ENCODE measurements at places on chromosomes 12 and 14.

DNA sequence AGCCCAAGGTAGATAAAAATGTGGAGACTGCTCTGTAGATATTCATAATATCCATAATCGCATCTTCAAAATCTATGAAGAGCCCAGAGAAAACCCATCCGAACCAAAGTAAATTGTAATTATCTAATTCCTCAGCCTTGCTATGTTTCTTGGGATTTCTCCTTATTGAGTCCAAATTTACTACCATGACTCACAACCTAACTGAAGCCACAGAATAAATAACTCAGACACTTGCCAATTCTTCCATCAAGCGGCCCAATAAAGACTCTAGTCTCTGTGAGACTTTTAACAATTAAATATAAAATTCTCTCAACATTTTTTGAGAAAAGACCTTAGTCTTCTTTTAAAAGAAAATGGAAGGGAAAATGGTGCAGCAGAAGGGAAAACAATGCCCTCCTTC lies 409.8 kb downstream of the DAD1 start:
- no peak for DNase-seq

- DNase-seq: no peak
Observed at GRCh38 chr12:113933201-113933786, 32.8 kb downstream of the RBM19 start.

DNA sequence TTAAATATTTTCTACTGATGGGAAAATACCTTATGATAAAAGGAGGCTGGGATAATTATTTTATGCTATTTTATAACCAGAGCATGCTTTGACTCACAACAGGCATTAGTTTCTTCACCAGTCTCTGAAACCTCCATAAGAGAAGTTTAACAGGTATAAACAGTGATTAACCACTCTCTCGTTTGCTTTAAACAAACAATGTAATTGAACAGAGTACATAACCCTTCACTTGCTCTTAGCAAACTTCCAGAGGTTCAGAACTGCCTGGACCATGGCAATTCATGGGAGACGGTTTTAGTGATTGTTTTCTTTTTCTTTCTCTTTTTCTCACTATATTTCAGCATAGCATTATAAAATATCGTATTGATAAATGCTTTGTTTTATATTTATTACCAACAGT lies 35.3 kb downstream of the CFAP251 start:
- no peak for DNase-seq

DNA sequence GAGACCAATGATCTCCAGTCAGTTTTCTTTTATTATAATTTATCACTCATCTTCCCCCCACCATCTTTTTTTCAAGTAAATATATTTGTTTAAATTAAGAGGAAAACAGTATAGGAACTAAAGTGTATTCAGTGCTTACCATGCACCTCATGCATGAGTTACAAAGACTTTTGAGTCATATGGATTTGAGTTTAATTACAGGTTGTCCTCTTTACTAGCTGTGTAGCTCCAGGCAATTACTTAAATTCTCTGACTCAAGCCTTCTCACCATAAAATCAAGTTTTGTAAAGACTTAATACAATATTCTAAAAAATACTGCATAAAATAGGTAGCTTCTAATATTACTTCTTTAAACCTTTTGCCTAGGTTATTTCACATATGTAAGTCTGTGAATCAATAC lies 251.3 kb downstream of the SLC16A7 start:
- DNase-seq: no peak

- DNase-seq: no peak
Observed at GRCh38 chr14:74954232-74954946, 1.0 kb downstream of the PGF start.

GRCh38 chr12:979349-979748 lies 11.7 kb upstream of the ERC1 start:
- no peak for DNase-seq

DNA sequence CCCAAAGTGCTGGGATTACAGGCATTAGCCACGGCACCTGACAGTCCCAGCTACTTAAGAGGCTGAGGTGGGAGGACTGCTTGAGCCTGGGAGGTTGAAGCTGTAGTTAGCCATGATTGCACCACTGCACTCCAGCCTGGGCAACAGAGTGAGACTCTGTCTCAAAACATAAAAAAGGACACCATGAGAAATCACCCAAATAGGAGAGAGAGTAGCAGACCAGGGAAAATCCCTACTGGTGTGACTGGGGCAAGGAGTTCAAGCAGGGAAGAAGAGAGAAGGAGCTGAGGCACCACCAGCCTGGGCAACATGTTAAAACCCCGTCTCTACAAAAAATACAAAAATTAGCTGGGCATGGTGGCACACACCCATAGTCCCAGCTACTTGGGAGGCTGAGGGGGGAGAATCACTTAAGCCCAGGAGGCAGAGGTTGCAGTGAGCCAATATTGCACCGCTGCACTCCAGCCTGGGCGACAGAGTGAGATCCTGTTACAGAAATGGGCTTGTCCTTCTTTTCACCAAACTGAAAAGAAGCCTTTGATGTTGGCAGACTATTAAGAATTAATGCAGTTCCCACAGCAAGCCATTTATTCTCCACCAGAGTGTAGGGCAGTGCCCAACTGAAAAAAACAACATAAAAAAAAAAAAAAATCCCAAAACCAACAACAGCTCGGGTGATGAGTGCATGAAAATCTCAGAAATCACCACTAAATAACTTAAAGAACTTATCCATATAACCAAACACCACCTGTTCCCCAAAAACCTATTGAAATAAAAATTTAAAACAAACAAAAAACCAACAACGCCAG lies 4.5 kb upstream of the SRSF9 start:
- no peak for DNase-seq

GRCh38 chr12:25126746-25127145 lies 68.2 kb downstream of the DNAI7 start:
- DNase-seq: no peak

- DNase-seq: no peak
Observed at GRCh38 chr12:23831739-23832138, 117.7 kb downstream of the SOX5 start.

GRCh38 chr12:127060310-127060847 lies 1206.6 kb upstream of the TMEM132C start:
- DNase-seq: no peak

DNA sequence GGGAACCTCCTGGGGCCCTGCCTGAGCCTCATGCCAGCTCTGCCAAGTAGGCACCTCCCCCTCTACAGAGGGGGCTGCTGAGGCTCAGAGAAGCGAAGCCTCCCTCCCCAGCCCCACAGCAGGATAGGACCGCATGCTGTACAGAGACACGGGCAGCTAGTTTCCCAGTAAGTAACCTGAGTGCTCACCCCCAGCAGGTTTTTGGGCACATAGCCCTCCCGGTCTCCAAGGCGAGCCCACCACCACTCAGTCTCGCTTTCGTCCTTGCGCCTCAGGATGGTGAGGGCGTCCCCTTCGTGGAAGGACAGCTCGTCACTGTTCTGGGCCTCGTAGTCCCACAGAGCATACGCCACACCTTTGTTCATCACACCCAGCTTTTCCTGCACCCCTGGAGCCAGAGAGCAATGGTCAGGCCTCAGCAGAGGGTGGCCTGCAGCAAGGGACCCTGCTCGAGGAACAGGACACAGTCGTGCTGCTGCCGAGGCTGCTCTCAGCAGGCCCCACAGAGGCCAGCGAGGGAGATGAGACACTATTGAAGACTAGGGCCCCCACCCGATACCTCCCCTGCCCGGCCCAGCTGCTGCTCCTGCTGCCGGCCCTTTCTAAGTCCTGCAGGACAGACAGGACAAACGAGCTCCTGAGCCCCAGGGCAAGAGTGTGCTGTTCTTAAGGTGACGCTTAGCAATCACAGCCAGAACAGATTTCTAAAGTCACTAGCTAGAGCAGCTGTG lies 20.4 kb downstream of the ZFYVE21 start:
- no peak for DNase-seq

DNA sequence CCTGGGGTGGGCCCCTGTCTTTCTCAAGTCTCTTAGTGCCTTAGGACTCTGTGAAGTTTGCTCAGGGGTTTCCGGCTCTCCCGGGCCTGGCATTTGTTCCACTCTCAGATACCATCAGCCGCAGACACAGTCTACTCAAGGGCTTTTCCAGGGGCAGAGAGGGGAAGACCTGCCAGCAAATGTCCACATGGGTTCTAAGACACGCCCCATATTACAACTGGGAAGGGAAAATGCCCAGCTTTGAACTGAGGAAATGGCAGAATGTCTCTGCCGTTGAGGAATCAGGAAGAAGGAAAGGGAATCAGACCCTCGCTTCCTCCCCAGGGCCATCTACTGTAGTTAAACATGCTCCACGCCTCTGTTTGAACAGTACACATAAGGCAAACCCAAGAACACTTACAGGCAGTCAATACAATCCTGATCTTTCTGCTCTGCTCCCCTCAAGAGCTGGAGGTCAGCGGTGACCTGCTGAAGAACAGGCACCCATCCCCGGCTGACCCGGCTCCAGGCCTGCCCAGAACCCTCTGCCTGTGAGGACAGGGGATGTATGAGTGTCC lies 7.9 kb downstream of the CCDC85C start:
- no peak for DNase-seq

DNA sequence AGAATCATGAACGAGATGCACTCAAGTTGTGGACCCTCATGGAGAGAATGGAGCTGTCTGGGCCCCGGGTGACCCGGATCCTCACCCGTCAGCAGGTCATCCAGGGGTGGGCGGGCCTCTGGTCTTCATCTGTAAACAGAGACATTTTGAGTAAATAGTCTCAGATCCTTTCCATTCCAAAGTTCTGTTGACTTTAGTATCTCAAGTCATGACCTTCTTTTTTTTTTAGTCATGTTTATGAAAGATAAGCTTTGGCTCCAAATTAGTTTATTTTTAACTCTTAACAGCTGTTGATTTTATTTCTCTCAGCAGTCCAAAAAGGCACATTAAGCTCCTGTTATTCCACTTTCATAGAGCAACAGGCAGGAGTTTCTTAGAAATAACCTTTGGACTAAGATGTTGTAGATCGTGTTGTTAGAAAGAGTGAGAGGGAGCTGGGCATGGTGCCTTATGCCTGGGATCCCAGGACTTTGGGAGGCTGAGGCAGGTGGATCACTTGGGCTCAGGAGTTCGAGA lies 48.9 kb upstream of the AMN start:
- DNase-seq: no peak

Data from activated CD4-positive, alpha-beta T cell treated with anti-CD3 and anti-CD28 coated beads, Interleukin-2, Interleukin-4, amounts not matched to agents 100 ng/mL and 50 ng/mL, durations not matched to agents 16 hours and 8 hours (primary cell).